ENCODE measurements at places on chromosomes 12 and 14.

GRCh38 chr12:76568888-76569551 lies 9.4 kb upstream of the OSBPL8 start:
- DNase-seq = no peak

DNA sequence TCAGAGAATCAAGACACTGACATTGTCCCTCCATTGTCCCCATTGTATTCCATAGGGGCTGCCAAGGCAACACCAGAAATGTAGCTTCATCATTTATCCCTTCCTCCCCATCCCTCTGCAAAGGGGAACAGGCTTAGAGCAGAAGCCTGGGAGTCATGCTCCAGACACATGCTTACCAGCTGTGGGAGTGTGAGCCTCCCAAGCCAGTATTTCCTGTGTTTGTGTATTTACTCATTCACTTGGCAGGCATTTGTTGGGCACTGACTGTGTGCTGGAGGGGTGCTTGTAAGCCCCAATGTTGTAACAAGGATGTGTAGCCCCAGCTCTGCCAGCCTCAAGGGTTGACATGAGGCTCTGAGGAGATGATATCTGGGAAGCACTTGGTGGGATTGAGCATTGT lies 46.0 kb upstream of the TCL1A start:
- DNase-seq = no peak

- no peak for DNase-seq
Measured at GRCh38 chr12:105365231-105365630, 34.7 kb downstream of the C12orf75 start.

DNA sequence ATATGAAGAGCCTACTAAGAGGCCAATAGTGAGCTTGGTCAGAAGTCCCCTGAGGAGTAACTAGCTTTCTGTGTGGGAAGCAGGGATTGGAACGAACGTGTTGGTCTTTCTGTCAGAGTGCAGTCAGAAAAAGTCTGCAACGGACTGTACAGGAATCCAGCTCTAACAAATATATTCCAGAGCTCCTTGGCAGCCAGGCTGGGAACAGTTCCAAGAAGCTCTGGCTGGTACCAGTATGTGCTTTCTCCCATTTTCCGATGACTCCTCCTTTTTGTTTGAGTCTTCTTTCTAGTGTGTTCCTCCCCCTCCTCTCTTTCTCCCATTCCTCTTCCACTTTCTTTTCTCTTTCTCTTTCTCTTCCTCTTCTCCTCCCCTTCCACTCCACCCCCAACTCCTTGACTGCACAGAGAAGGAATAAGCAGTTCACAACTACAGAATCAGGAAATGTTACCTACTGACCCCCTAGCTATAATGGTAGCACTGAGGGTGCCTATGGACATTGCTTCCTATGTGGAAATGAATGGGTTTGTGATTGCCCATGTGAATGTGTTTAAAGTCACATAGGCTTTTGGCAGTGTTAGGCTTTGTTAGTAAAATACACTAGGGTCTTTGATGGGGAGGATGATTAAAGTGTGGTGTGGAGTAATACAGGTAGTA lies 59.9 kb downstream of the TTLL5 start:
- DNase-seq = no peak

GRCh38 chr12:13864081-13864673 lies 117.2 kb downstream of the GRIN2B start:
- no peak for DNase-seq

GRCh38 chr12:118980407-118981014 lies 830 bp upstream of the SRRM4 start:
- DNase-seq = no peak

- no peak for DNase-seq
Measured at GRCh38 chr14:55518391-55518790, 61.6 kb upstream of the KTN1 start.

GRCh38 chr12:89540586-89540985 lies 14.7 kb upstream of the POC1B start:
- no peak for DNase-seq
